GM23338 (cell line): ENCODE measurements at places on chromosomes 4 and X.

DNA sequence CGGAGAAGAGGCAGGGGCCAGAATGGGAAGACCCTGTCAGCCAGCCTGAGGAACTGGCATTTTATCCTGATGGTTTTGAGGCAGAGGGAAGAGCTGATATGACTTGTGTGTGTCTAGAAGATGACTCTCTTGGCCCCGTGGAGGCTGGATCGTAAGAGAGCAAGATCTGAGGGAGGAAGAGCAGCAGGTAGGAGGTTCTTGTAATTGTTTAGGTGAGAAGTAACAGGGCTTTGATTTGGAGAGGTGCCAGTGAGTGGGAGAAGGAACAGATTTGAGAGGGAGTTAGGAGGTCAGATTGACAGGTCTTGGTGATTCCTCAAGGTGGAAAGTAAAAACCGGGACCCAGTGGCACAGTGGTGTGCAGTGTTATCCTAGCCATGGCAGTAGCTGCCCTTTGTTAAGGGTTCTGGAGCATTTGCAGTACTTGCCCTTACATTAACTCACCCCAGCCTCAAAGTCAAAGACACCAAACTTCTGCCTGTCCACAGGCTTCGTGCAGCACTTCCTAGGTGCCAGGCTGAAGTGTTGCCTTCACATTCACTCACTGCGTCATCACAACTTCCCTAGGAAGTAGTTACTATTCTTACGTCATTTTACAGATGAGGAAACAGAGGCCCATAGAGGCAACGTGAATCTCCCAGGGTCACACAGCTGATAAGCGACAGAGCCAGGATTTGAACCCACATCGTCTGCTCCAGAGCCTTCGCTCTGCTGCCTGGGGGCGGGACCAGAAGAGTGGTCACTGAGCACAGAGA lies 23.7 kb downstream of the RTL5 start:
- no peak for DNase-seq

DNA sequence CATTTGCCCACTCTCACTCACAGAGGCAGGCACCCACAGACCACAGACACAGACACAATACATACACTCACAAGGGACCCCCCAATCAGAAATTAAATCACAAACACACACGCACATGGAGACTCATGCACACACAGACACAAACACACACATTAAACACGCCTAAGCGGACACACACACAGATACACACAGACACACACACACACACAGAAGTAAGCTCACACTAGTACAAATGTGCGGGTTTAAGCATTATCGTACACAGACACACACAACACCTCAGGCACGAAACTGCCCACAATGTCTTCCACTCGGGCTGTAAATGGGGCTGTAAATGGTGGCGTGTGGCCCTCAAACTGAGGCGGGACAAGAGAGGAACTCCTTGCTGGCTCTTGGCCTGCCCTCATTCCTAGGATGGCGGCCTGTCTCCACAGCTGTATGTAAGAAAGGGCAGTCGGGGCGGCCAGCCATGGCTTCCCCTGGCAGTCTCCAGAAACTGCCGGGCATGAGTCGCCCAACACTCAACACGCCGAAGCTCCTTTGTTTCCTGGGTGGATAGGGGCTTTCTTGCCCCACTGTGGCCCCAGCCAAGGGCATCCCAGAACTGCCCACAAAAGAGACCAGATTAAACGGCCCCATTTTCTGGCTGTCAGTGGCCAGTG lies 53.9 kb downstream of the NBDY start:
- DNase-seq, result no peak

DNA sequence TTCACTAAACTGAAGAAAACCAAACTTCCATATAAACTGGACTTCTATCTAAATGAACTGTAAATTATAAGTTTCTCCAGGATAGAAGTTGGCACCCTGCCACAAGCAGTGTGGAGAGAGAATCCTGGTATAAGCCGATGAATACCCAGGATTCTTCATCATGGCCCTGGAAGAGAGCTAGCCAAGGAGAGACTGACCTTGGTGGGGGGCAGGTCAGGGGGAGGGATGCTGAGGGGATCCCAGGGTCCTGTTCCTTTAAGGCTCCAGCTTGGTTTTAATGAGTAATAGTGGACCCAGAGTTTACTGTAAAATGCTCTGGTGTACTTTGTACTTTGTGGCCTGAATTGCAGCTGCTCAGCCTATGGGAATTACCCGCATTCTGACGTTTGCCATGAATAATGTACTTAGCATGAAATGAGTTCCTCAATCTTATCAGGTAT lies 16.9 kb downstream of the RASSF6 start:
- DNase-seq, result no peak

DNA sequence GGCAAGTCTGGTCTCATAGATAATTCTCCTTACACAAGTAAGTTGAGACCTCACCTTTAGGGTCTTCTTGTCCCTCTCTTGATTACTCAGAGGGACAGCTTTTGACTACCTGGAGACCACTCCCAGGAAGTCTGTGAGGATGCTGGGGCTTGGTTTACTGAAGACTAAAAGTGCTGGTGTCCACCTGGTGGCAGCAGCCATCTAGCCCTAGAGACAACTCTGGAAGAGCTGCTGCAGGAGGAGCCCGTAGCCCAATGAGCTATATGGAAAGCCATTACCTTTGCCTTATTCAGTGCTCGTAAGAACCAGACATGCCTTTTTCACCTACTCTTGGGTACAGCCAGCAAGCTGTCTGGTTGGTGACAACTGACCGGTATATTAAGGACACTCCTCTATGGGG lies 7.3 kb downstream of the FGFBP2 start:
- DNase-seq, result no peak

DNA sequence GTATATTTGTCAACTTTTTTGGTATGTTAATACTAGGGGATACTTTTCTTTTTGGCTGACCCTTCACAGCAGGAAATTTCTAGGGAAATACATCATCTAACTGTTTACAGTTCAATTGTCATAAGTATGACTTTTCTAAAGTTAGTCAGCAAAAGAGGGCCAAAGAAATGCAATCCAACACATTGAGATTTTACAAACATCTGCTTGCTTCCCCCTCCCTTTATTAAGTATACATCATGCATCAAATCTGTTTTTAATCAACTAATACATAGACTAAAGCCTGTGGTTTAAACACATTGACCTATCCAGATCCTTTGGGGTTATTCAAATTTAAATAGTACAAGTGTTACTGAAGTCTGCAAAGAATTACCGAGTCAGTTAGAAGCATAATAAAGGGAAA lies 93.9 kb downstream of the MID1 start:
- DNase-seq, result no peak

DNA sequence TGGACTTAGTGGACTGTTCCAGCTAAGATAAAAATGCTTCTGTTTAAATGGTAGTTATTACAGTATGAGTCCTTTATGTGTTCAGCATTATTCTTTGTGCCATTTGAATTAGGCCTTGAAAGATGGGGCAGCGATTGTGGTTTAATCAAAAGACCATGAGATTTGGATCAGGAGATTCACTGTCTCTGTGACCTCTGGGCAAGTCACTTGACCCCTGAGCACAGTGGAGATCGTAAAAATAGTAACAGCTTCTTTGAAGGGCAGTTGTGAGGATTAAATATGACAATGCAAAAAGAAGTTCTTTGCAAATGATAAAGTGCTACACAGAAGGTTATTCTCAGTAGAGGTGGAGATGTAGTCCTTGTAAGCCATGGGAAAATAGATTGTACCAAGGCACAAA lies 10.8 kb downstream of the CXCR3 start:
- no peak for DNase-seq

DNA sequence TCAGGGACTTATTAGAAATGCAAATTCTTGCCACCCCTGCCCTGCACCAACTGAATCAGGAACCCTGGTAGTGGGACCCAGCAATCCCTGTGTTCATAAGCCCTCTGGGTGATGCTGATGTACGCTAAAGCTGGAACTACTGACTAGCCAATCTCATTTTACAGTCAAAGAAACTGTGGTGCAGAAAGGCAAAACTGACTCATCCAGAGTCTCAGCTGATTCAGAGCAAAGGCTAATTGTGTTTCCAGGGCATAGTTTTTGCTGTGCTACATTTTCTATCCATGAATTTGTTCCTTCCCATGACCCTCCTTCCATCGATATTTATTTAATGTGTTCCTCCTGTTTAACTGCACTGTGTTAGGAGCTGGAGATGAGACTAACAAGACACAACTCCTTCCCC lies 207.5 kb downstream of the REPS2 start:
- no peak for DNase-seq

DNA sequence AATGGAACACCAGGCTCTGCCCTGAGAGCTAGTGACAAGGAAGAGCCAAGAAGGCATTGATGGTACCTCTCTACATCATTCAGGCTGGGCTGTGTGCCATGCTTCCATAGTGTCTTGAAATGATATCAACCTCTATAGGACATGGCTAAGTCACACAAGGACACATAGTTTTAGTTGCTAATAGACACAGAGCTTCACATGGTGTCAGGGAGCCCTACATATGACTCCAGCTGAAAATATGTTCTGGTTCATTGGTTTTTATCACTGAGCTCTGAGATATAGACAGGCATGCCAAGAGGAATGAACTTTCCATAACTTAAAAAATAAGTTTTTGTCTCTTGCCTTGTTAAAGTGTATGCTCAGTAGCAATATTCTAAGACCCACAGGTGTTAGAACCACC lies 72.1 kb upstream of the PRKG2 start:
- DNase-seq, result no peak

- peak; percentile 59 for DNase-seq
These were observed 4.0 kb downstream of the C4orf46 start for GRCh38 chr4:158667651-158668198.

GRCh38 chr4:54403700-54404453 lies 174.8 kb downstream of the PDGFRA start:
- DNase-seq, result no peak

DNA sequence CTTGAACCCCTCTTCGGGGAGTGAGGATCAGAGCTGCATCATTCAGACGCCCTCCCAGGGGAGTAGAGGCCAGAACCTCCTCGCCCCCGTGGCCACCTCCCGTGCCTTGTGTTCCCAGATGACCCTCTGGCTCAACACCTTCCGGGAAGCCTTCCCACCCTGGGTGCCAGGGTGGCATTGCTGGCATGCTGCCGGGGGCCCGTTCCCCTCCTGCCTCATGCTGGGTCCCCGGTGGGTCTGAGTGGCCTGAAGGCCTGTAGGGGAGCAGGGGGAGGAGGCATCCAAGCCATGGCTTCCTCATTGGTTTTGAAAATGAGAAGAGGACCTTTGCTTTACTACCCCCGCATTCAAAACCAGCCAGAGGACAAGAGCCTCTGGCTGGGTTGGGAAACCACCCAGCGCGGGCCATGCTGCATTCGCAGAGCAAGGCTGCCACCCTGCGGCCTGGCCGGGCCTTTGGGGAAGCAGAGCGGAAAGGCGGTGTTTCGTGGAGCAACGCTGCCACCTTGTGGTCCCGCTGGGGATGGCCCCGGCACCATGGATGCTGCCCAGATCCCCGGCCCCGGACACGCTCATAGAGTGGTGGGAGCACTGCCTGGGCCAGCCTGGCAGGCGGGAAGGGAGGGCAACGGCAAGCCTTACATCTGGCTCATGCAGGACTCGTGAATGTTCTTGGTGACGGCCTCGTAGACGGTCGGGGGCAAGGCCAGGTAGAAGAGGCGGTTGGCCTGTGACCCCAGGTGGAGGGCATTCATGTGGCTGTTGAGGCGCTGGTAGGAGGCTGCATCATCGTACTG lies 11.9 kb downstream of the G6PD start:
- peak; percentile 83 for DNase-seq

DNA sequence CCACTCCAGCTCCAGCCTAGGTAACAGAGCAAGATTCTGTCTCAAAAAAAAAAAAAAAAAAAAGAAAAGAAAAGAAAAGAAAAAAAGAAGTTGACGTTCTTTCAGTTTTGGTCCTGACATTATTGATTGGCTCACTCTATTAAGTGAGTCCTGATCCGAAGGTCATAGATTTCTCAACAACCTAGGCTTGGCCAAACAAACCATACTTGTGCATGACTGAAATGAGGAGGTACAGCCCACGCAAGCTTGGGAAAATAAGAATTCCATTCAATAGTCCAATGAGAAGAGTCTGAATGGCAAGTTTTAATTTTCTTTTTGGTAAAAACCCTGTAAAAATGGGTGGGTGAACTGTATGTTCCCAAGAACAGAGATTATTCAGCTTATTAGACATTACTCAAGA lies 3.2 kb upstream of the ETNPPL start:
- DNase-seq, result no peak

GRCh38 chr4:113978561-113979147 lies 793 bp downstream of the ARSJ start:
- peak; percentile 45 for DNase-seq

GRCh38 chr4:99361899-99362275 lies 9.3 kb upstream of the ADH1C start:
- no peak for DNase-seq

- DNase-seq, result no peak
These were observed 132.8 kb downstream of the DCLK2 start for GRCh38 chr4:150211016-150211415.

GRCh38 chrX:133929836-133930464 lies 55.4 kb downstream of the GPC3 start:
- no peak for DNase-seq

DNA sequence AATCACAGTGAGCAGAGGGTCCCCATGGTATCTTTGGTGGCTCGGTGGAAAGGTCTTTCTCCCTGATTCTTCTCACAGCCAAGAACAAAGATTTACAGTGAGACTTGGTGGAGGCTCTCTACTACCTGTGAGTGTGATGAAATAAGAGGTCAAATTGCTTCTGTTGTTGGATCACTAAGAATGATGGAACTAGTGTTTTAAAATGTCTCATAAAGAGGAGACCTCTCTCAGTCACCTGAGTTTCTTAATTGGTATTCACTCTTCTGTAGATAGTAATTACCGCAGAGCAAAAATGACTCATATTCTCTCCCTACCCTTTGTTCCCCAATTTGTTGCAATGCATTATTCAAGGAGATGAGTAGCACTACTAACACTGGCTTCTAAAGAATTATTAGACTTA lies 100.9 kb upstream of the TBC1D9 start:
- DNase-seq, result no peak

DNA sequence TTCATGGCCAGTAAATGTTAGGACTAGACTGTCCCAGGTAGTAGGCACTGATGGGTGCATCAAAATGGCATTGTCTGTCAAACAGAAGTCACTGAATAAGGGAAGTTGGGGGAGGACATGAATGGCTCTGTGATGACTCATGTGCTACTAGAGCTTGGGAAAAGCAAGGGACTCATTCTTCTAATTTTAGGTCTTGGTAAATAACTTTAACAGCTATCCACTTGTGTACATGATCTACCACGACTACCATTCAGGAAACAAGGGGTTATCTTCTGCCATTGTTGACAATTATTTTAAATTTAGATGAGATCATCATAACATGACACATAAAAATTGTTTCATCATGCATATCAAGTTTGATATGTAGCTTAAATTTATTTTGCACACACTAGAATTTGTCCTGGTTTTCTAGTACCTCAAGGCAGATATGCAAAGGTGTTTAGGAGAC lies 6.3 kb downstream of the AREG start:
- DNase-seq, result peak; percentile 21

GRCh38 chr4:125501568-125501967 lies 186.8 kb downstream of the FAT4 start:
- DNase-seq, result no peak

GRCh38 chr4:46354701-46355262 lies 35.1 kb downstream of the GABRA2 start:
- no peak for DNase-seq
